ENCODE measurements at places on chromosomes 5 and 9.

- no peak for DNase-seq
These were observed 1000.5 kb downstream of the PTPRD start for GRCh38 chr9:9612270-9612669.

DNA sequence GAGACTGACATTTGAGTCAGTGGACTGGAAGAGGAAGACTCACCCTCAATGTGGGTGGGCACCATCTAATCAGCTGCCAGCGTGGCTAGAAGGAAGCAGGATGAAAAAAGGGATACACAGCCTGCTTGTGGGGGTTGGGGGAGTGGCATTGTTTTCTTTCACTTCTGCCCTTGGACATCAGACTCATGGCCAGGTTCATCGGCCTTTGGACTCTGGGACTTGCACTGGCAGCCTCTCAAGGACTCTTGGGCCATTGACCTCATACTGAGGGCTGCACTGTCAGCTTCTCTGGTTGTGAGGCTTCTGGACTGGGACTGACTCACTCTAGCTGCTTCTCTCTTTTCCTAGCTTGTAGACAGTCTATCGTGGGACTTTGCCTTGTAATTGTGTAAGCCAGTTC is 374.9 kb downstream of the TLE1 start:
- DNase-seq = no peak

DNA sequence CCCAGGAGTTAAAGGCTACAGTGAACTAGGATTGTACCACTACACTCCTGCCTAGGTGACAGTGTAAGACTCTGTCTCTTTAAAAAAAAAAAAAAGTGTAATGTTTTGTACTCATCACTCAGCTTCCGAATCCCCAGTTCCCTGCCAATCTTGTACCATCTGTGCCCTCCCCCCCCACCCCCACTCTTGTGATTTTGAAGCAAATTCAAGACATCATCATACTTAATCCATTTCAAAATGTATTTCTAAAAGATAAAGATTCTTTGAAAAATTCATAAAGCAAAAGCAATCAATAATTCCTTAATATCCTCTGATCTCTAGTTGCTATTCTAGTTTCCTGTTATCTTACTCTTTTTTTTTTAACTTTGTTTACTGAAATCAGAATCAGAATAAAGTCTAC is 34.9 kb upstream of the HMCN2 start:
- no peak for DNase-seq

DNA sequence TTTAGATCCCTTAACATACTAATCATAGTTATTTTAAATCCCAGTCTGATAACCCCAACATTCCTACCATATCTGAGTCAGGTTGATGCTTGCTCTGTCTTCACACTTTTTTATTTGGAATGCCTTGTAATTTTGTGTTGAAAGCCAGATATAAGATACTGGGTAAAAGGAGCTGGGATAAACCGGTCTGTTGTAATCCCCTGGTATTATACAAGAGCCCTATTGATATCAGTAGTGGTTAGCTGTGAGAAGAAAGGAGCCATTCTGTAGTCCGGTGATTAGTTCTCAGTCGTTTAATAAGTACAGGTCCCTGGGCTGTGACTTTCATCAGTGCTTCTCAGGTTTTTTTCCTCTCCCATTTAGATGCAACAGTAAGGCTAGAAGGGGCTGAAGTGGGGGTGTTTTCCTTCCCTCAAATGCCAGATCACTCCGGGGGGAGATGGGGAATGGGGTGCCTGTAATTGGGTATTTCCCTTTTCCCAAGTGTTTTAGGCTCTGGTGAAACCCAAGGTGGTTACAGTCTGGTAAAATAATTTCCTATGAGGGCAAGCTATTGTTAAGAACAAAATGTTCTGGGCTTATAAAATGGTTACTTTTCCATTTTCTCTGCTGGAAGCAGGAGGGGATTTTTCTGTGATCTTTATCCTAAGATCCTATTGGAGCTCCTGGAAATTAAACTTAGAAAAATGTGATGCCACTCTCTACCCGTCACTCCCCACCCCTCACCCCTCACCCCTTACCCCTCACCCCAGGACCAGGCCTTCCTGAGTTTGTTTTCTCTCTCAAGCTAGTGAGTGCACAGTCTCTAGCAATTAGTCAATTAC is 72.7 kb downstream of the KCNN2 start:
- DNase-seq = no peak

DNA sequence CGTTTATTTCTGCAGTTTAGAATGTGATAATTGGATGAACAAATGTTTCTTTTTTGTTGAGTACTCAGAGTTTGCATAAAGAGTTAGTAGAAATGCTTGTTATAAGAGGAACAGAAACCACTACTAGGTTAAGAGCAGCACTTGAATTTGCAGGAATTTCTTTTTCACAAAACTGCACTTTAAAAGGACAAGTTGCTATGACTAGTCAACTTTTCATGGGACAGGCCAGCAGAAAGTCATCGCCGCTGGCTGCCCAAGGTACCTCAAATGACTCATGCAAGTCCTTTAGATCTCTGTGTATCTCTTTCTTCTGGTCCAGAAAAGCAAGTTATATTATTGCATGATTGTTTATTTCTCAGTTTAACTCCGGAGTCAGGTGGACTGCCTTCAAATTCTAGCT is 97.3 kb upstream of the HMHB1 start:
- DNase-seq = no peak

DNA sequence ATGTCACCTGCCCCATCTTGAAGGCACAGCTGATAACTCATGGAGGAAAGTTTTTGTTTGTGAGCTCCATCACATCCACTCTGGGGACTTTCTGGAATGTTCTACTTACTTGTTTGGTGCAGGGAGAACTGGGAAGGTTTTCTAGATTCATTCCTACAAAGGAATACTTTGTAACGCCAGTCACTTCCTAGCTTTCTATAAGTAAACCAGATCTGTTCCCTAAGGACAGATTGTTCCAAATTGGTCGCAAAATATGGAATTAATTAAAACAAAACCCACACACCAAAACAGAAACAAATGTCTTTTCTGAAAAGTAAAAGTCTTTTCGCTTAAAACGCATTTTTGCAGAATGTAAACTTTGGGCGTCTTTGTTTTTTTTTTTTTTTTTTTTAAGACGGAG is 167.6 kb downstream of the PDZD2 start:
- DNase-seq = no peak

GRCh38 chr5:32462618-32463017 is 18.1 kb upstream of the ZFR start:
- DNase-seq = no peak

DNA sequence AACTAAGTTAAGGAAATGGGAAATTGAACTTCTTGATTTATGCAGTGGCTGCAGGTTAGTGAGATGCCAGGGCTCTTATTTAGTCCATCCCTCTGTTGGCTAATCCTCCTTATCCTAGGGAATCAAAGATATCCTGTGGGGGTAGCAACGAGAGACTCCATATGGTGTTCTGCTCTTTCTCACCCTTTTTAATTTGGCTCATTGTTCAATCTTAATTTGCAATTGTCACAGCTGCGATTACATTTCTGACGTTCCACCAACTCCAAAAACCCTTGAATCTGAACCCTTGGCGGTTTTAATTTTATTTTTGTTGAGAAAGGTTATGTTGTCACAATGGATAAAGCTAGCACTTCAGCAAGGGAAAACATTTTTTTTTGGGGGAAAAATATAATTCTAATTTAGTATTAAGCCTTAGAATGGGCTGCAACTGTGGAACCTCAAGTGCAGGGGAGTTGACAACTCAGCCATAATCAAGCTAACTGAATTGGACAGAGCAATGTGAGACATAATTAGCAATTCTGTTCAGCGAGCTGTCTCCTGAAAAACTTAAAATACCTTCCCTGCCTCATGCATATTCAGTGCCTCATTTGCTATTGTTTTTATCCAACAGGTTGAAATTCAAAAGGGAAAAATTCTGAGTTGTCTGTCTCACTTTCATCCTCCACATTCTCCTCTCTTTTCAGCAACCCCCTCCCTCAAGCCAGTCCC is 91.3 kb downstream of the MAT2B start:
- no peak for DNase-seq

GRCh38 chr5:45847877-45848276 is 151.7 kb upstream of the HCN1 start:
- DNase-seq = peak; percentile 17

- DNase-seq = no peak
These were observed 91.7 kb downstream of the EDIL3 start for GRCh38 chr5:84292788-84293653.

All from glutamatergic neuron (in vitro differentiated cells).